ENCODE measurements at places on chromosomes 3 and 15.

GRCh38 chr3:9175421-9175820, 74.0 kb downstream of the SRGAP3 start:
- no peak for DNase-seq

- DNase-seq, result peak; percentile 20
Measured at GRCh38 chr15:98518823-98519561, 129.3 kb upstream of the IGF1R start.

GRCh38 chr3:50123394-50124051, 31.6 kb upstream of the SEMA3F start:
- no peak for DNase-seq

DNA sequence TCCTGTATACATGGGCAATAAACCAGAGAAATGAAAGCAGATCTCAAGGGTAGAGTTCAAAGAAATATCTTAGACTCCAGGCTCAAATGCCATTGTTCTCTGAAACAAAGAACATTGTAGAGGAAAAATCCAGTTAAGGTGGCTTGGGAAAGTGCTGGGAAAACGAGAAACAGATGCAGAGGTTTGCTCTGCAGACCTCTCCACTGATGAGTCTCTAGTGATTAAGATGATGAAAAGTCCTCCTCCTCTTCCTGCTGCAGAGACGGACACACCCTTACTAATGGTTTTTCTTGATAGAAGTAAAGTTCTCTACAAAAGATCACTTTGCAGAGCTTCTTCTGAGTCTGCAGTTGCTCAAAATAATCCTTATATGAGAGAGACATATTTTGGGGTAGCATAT, 264.7 kb downstream of the GABRG3 start:
- DNase-seq, result no peak

- DNase-seq, result no peak
Measured at GRCh38 chr3:41674449-41674848, 287.5 kb downstream of the ULK4 start.

GRCh38 chr3:152436707-152437590, 168.2 kb downstream of the MBNL1 start:
- no peak for DNase-seq

GRCh38 chr3:126364130-126364695, 7.0 kb upstream of the KLF15 start:
- DNase-seq, result no peak

DNA sequence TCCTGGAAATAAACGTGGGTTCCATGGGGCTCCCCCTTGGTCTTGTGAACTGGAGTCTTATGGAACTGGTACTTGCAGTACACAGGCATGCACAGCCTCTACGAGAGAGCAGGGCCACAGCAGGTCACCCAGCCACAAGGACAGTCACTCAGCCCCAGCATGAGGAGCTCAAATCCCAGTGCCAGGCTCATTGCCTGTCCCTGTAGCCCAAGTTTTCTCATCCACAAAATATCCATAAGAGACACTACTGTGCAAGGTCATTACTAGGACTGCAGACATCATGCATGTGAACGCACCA, 48.0 kb downstream of the CFAP92 start:
- no peak for DNase-seq

- DNase-seq, result no peak
Measured at GRCh38 chr15:61888074-61888780, 172.0 kb downstream of the VPS13C start.

GRCh38 chr15:80242132-80242769, 9.8 kb downstream of the CTXND1 start:
- DNase-seq, result no peak

DNA sequence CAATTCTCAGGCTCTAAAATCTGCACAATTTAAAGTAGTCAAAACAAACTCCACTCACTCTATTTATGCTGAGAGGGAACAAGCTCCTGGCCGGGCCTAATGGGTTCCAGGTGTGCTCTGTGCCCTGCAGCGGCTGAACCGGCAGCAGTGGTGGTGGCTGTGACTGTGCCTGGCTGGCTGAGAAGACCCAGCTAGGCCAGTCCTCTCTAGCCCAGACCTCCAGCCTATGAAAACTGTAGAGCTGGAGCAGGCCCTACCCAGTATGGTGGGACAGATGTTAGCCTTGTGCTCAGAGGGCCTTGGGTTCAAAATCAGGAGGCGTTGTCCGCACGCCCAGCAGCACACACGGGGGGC, 37.0 kb downstream of the EPHB3 start:
- DNase-seq, result no peak

- no peak for DNase-seq
Measured at GRCh38 chr15:73926219-73927002, at the start of gene LOXL1. Gene LOXL1 (plus strand): TSS chr15:73926462. CDS start chr15:73926784, 322 bp downstream.

DNA sequence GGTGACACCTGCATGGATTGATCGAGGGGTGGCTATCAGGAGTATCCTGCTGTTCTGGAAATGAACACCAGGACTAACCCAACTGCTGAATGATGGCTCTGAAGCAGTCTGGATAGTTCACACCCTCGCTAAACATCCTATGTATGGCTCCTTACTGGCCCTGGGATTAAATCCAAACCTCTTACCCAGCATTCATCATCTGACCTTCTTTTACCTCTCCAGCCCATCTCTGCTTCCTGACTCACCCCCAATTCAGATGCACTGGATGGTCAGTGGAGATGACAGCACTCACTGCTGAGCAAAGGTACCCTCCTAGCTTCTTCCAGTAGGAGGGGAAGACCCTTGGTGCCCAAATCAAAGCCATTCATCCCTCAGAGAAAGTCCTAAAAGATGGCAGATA, 235.2 kb upstream of the TRIM42 start:
- DNase-seq, result no peak

DNA sequence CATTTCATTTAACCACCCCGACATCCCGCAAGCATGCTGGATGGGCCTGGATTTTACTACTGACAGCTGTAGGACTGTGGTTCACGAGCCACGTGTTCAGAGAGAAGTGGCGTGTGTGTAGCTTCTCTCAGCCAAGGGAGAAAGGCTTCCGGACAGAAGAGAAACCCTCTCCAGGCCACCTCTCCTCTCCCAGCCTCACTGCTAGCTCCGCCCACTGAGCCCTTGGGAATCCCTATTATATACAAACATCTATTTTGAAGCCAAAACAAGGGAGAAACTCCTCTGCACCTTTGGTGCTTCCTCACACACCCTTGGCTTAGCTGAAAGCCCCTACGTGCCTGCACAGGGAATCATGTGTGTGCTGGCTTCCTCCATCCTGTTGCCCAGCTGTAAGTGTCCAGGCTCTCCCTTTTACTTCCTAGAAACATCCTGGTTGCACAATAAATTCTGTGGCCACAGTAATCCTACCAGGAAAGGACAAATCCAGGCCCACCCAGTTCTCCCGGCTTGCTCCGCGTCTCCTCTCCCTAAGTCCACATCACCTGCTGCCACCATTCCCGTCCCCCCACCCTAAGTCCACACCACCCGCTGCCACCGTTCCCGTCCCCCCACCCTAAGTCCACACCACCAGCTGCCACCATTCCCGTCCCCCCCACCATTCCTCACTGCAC, 30.5 kb downstream of the PCSK6 start:
- no peak for DNase-seq

GRCh38 chr3:181782306-181782954, 70.7 kb downstream of the SOX2 start:
- no peak for DNase-seq

GRCh38 chr3:158725348-158726011, 6.8 kb downstream of the RARRES1 start:
- DNase-seq, result no peak

GRCh38 chr15:64023220-64023619, 23.1 kb downstream of the DAPK2 start:
- no peak for DNase-seq
